ENCODE measurements at places on chromosomes 7 and 10. TPM values are rescaled to one million over a fixed set of nuclear protein-coding genes. Genes with fewer than 3 reads are reported as not detected.
A peak's percentile ranks its signal among the peaks of the same experiment; 100 is the strongest.

Gene FAM180A
- not detected for total RNA-seq

Gene UROS
- 47.1 TPM for total RNA-seq

DNA sequence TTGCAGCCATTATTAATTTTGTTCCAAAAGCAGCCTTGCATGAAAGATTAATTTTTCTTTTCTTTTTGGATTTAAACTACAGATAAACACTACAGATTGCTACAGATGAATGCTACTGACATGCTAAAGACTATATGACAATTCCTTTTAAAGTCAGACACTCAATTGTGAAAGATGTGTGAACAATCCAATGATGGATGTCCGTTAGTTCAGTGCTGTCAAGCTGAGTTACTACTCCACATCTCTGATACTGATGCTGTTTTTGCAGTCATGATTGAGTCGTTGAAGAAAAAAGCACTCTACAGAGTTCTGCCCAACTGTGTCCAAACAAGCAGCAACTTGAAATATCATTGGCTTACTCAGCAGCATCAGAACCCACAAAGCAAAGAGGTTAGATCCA is 146.8 kb downstream of the OTUD1 start:
- H3K27ac ChIP-seq = no peak overlapping the region
- no peak for DNase-seq
- H3K36me3 ChIP-seq = no peaks in the 10 kb centered on the region
- no peak overlapping the region for H3K4me3 ChIP-seq
- H3K4me1 ChIP-seq = no peaks in the 10 kb centered on the region
- H3K27me3 ChIP-seq = no peaks in the 10 kb centered on the region

- no peak overlapping the region for H3K27ac ChIP-seq
- no peak overlapping the region for H3K4me3 ChIP-seq
- no peaks in the 10 kb centered on the region for H3K36me3 ChIP-seq
- peaks cover 14% of the 10 kb centered on the region for H3K4me1 ChIP-seq
These were observed 62.9 kb downstream of the CELF2 start for GRCh38 chr10:11080564-11080984.

DNA sequence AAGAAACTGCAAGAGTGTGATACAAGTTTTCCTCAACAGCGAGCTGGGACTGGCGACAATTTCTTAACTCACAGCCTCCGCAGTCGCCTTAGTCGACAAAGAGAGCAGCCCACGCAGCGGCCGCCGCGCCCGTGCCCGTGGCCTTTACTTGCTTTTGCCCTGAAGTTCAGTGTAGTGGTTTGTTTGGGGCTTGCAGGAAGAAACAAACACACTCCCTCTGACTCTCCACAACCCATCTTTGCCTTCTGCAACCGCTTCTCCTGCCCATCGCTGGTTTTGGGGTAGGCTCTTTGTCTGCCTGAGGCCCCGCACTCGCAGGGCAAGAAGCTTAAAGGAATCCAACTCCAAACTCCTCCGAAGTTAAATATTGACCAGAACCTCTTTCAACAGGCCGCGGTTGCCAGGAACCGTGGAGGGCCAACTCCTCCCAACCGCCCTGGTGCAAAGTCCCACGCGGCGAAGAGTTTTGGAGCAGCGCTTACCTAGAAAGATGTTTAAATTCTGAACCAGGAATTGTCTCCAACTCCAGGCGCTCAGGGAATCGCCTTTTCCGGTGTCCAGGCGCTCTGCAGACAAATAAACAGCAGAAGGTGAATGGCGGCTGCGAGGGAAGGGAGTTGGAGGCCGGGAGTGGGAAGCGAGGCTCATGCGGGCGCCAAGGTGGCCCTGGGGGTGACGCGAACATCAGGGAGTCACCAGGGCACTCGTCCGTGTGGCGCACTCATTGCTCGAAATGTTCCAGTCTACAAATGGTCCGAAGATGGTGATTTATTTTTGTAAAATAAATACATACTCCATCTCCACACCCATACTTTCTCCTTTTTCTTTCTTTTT is 8.3 kb downstream of the HOXA4 start:
- H3K27ac ChIP-seq = no peak overlapping the region
- peak; percentile 47 for DNase-seq
- peak overlapping the region; percentile 32 for H3K4me3 ChIP-seq
- H3K27me3 ChIP-seq = peaks cover 100% of the 10 kb centered on the region
- peaks cover 24% of the 10 kb centered on the region for H3K4me1 ChIP-seq
- H3K36me3 ChIP-seq = no peaks in the 10 kb centered on the region

DNA sequence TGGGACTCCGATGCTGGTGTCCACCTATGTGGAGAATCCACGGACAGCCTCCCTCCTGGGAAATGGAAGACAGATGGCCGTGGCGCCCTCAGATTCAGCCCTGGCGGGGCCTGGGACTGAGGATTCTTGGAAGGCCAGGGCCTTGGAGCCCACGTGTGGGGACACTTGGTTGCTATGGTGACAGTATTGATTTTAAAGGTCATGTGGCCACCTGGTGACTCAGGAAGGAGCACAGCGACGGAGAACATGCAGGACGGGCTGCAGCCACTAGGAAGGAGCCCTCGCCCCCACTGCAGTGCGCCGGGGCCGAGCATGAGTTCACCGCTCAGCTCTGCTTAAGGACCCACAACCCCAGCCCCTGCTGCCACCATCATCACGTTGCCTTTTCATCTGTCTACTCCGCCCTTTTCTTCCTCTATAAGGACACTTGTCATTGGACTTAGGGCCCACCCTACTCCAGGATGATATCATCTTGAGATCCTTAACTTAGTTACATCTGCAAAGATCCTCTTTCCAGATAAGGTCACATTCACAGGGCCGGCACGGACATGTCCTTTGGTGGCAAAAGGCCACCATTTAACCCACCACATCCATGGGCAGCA is 3.7 kb upstream of the STK32C start:
- H3K4me1 ChIP-seq = no peaks in the 10 kb centered on the region
- H3K4me3 ChIP-seq = no peak overlapping the region
- H3K27ac ChIP-seq = no peak overlapping the region
- peak; percentile 84 for DNase-seq

- H3K4me3 ChIP-seq = no peak overlapping the region
- peaks cover 40% of the 10 kb centered on the region for H3K4me1 ChIP-seq
- H3K27me3 ChIP-seq = 0 out of 2 replicates have a peak, but pooled peaks cover 9% of the 10 kb centered on the region
- DNase-seq = peak; percentile 87
These were observed 29.8 kb downstream of the MTURN start for GRCh38 chr7:30164567-30164966.

- H3K4me1 ChIP-seq = peaks cover 34% of the 10 kb centered on the region
- H3K36me3 ChIP-seq = no peaks in the 10 kb centered on the region
- peak overlapping the region; percentile 84 for H3K27ac ChIP-seq
- H3K4me3 ChIP-seq = peak overlapping the region; percentile 80
- H3K27me3 ChIP-seq = no peaks in the 10 kb centered on the region
These were observed 1.4 kb downstream of the LARP4B start for GRCh38 chr10:929960-930624.

GRCh38 chr10:71264345-71265200 is 52.2 kb downstream of the UNC5B start:
- DNase-seq = no peak
- H3K4me3 ChIP-seq = no peak overlapping the region
- no peak overlapping the region for H3K27ac ChIP-seq

GRCh38 chr10:34699904-34700517 is 115.1 kb downstream of the PARD3 start:
- no peak for DNase-seq
- H3K4me3 ChIP-seq = no peak overlapping the region
- peaks cover 27% of the 10 kb centered on the region for H3K4me1 ChIP-seq
- no peaks in the 10 kb centered on the region for H3K27me3 ChIP-seq
- no peaks in the 10 kb centered on the region for H3K36me3 ChIP-seq

DNA sequence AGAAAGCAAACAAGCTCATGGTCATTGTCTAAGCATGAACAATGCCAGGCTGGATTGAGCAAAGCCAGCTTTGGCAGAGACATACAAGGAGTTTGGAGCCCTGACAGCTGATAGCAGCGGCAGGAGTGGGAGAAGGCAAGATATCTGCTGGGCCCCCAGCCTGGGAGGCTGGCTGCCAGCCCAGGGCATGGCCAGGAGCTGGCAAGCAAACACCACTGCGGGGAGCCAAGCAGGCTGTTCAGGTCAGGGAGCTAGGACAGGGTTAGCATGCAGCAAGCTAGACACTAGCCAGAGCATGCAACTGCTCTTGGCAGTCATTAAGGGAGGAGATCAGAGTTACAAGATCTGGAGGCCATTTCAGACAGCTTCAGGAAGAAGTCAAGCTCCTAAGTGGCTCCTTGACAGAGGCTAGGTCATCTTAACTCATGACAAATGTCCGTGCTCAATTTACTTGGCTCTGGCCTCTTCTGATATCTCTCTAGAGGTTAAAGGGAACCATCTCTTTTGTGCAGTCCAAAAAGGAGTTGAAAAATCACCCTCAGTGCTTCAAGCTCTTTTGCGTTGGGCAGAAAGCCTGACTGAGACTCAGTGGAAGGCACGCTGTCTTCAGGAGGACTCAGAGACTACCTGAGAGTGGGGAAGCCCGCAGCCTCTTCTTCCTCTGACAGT is 436.8 kb upstream of the C7orf33 start:
- H3K27me3 ChIP-seq = no peaks in the 10 kb centered on the region
- H3K4me3 ChIP-seq = no peak overlapping the region
- no peaks in the 10 kb centered on the region for H3K36me3 ChIP-seq

- DNase-seq = no peak
- no peak overlapping the region for H3K27ac ChIP-seq
- no peak overlapping the region for H3K4me3 ChIP-seq
- peaks cover 16% of the 10 kb centered on the region for H3K4me1 ChIP-seq
These were observed 111.5 kb downstream of the PLXNA4 start for GRCh38 chr7:132464740-132465139.

DNA sequence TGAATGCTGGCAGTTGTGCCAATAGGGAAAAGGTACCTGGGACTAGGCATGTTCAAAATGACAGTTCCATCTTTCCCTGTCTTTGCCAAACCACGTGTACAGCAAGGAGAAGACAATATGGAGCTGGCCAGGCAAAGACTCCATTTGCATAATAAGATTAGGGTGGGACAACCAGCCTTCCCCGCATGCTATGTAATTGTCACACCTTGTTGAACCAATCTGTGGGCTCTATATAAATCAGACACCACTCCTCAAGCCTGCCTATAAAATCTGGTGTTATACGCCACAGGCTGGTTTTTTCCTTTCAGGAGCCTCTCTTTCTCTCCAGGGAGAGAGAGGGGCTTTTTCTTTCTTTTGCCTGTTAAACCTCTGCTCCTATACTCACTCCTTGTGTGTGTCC is 11.0 kb upstream of the NUB1 start:
- H3K4me3 ChIP-seq = no peak overlapping the region
- H3K36me3 ChIP-seq = no peaks in the 10 kb centered on the region
- no peak overlapping the region for H3K27ac ChIP-seq
- peaks cover 5% of the 10 kb centered on the region for H3K4me1 ChIP-seq
- DNase-seq = no peak

- DNase-seq = peak; percentile 68
- no peaks in the 10 kb centered on the region for H3K36me3 ChIP-seq
- peaks cover 6% of the 10 kb centered on the region for H3K4me1 ChIP-seq
These were observed 851 bp upstream of the GOT1 start for GRCh38 chr10:99431190-99431760.

GRCh38 chr10:26755443-26755903 is 58.0 kb downstream of the PDSS1 start:
- H3K36me3 ChIP-seq = no peaks in the 10 kb centered on the region
- peak; percentile 35 for DNase-seq
- H3K27me3 ChIP-seq = no peaks in the 10 kb centered on the region

- H3K4me1 ChIP-seq = peaks cover 15% of the 10 kb centered on the region
- no peak for DNase-seq
- H3K27ac ChIP-seq = no peak overlapping the region
- no peak overlapping the region for H3K4me3 ChIP-seq
These were observed 45.1 kb downstream of the CYTH3 start for GRCh38 chr7:6227294-6227846.

GRCh38 chr7:123738356-123738755 is 10.4 kb downstream of the WASL start:
- peaks cover 13% of the 10 kb centered on the region for H3K4me1 ChIP-seq
- H3K36me3 ChIP-seq = no peaks in the 10 kb centered on the region
- no peak overlapping the region for H3K4me3 ChIP-seq
- H3K27me3 ChIP-seq = no peaks in the 10 kb centered on the region

DNA sequence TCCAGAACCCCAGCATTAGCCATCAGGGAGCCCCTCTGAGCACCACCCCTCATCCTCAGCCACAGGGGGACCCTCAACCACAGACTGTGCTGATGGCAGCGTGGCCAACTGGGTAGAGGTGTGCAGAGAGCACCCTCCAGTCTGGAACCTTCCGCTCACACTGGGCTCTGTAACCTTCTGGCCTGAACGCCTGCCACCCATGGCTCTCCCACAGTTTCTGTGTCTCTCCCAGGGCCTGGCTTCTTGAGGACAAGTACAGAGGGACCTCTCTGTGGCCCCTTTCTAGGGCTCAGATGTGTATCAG is 503.0 kb upstream of the MGMT start:
- no peak overlapping the region for H3K4me3 ChIP-seq
- no peaks in the 10 kb centered on the region for H3K36me3 ChIP-seq
- no peaks in the 10 kb centered on the region for H3K4me1 ChIP-seq
- no peak overlapping the region for H3K27ac ChIP-seq

DNA sequence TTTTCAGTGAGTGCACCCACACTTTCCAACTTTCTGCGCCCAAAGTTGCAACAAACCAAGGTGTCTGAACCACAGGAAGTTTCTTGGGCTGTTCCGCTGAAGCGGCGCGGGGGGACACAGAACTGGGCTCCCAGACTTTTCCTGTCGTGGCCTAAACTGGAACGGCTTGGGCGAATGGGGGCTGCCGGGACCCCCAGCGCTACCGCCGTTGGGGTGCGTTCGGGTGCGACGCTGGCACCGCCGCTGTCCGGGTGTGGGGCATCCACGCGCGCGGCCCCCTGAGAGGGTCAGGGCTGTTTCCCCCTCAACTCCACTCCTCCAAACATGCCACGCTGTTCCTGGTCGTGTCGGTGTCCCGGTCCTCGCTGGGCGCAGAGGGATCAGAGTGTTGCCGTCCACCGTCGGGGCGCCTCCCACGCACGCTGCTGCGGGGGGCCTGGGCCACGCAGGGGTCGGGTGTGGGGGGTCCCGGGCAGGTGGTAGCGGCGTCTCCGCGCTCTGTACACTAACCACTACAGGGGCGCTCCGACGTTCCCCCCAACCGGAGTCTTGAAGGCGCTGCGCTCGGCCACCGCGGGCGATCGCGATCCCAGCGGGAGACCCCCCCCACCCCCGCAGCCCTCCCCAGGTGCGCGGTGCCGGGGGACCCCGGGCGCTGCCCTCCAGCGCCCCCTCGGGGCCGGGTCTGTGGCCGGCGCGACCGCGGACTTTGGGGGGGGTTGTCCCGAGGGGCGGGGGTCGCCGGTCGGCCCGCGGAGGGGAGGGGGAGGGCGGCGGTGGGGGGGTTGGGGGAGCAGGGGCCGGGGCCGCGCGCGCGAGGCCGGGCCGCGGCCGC is 2.2 kb upstream of the CUX1 start:
- H3K4me3 ChIP-seq = peak overlapping the region; percentile 65
- H3K27ac ChIP-seq = no peak overlapping the region
- DNase-seq = peak; percentile 65
- H3K36me3 ChIP-seq = no peaks in the 10 kb centered on the region
- H3K4me1 ChIP-seq = peaks cover 33% of the 10 kb centered on the region
- H3K27me3 ChIP-seq = peaks cover 18% of the 10 kb centered on the region

- peaks cover 37% of the 10 kb centered on the region for H3K4me1 ChIP-seq
- no peaks in the 10 kb centered on the region for H3K36me3 ChIP-seq
- no peak overlapping the region for H3K27ac ChIP-seq
- no peaks in the 10 kb centered on the region for H3K27me3 ChIP-seq
- DNase-seq = no peak
These were observed 227.1 kb downstream of the AGMO start for GRCh38 chr7:15334536-15335263.

GRCh38 chr10:59677253-59677831 is 32.3 kb downstream of the SLC16A9 start:
- no peaks in the 10 kb centered on the region for H3K27me3 ChIP-seq
- no peak for DNase-seq
- no peak overlapping the region for H3K4me3 ChIP-seq
- no peaks in the 10 kb centered on the region for H3K36me3 ChIP-seq
- H3K4me1 ChIP-seq = peaks cover 3% of the 10 kb centered on the region
